Posterior cingulate gyrus (tissue), 11 donors: ENCODE measurements at places on chromosomes 6 and 20.

- DNase-seq: no peak
Measured at GRCh38 chr6:121965739-121966138, 433.7 kb upstream of the HSF2 start.

GRCh38 chr20:10132387-10132786 lies 86.2 kb upstream of the SNAP25 start:
- DNase-seq: no peak

DNA sequence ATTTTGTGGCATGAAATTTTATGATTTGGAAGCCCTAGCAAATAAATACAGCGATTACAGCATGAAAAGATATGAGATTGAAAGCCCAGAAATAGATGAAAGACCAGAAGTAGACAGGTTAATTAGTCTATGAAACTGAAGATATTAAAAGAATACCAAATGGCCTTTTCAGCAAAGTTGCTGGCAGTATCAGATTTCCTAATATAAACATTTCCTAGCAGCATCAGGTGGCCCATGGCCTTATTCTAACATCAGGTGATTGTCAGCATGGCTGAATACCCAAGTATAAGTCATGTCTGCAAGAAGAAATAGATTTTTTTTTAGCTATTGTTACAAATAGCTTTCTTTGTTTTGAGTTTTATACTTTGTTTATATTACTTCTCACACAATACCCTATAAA lies 93.2 kb downstream of the CLVS2 start:
- no peak for DNase-seq

- DNase-seq: no peak
Measured at GRCh38 chr6:104326173-104327001, 533.3 kb downstream of the HACE1 start.

- DNase-seq: peak; percentile 91
Measured at GRCh38 chr20:32510120-32510600, 75.0 kb downstream of the NOL4L start.

- no peak for DNase-seq
Measured at GRCh38 chr6:4906293-4907276, 97.3 kb downstream of the RPP40 start.

DNA sequence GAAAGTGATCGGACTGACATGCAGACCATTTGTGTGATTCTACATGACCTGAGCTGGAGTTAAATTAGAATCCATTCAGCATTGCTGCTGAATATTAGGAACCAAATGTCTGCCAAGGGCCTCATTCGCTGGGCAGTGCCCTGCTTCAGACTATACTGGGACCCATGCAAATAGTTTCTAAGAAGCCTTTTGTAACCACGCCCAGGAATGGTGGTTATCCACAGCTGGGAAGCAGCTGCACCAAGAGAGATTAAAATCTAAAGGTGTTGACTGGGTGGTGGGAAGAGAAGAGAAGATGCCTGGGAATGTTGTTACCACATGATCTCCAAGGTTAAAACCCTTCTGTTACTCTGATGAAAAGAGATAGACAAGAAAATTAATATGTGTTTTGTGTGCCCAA lies 156.8 kb downstream of the PKHD1 start:
- DNase-seq: no peak

DNA sequence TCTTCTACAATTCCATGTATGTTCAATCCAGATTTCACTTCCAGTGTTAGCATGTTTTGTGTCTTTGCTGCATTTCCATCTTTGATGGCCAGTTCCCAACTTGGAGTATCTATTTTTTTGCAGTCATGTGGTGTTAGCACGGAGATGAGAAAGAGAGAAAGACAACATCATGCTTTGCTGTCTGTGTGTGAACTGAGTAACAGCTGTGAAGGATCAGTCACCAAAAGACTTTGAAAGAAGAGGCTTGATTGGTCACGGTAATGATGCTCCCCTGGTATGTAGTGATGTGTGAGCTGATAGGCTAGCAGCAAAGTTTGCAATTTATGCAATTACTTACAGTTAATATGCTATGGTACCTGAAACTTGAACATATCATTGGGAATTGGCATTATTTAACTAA lies 731.3 kb upstream of the NRSN1 start:
- DNase-seq: no peak
